Fibroblast of skin of right quadriceps (primary cell): ENCODE measurements at places on chromosomes 12 and 14.
A peak's percentile ranks its signal among the peaks of the same experiment; 100 is the strongest.

GRCh38 chr12:96420277-96420835 lies 20.1 kb upstream of the CDK17 start:
- peak; percentile 63 for DNase-seq

DNA sequence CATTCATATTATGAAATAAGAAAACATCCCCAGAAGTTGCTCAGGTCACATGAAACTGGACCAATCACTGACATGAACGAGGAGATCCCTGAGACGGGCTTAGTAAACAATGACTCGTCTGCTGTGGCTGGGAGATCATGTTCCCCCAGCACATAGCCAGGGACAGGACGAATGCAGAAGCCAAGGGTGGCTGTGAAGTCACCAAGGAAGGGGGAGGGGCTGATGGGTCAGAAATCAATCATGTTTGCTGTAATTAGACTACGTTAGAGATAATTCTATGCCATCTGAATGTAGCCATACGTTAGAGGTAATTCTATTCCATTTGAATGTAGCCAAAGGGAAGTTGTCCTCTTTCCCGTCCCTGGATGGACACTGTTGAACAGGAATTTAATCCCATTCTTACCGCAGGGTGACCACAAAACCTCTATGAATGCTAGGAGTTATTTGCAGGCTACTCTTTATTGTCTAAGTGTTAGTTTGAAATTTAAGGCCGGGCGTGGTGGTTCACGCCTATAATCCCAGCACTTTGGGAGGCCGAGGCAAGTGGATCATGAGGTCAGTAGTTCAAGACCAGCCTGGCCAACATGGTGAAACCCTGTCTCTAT lies 332.9 kb downstream of the TMEM132D start:
- DNase-seq, result no peak

DNA sequence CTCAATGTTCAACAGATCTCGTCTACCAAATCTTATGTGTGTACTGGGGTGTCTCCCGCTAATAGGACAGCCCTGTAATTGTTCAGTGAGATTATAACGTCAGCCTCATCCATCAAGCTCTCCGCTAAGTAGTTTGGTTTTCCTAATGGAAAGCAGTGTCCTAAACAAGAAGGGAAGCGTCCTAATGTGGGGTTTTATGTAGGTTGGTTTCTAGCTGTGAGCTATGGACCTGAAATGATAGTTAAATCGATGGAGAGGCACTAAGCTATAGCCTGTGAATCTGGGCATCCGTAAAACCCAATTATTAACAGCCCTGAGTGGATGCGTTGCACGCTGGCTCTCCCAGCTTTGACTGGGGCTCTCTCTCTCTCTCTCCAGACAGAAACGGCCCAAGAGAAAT lies 9.2 kb upstream of the MAP1LC3B2 start:
- no peak for DNase-seq

DNA sequence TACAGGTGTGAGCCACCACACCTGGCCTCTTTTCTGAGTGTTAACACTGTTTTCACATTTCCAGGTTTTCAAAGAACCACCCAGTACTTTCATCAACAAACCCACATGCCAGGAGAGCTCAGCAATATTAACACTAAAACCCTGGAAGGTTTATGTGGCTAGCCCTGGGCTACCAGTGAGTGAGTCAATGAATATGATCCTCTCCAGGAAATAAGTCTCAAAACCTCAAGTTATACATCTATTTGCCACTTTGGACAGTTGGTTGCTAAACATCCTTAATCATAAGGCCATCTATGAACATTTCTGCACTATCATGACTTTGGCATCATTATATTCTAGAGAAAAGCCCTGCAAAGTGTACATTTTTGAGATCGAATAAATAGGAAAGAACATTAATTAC lies 6.3 kb upstream of the CDKL1 start:
- no peak for DNase-seq

- peak; percentile 57 for DNase-seq
These were observed 18.3 kb downstream of the PLEKHG7 start for GRCh38 chr12:92721130-92721529.

DNA sequence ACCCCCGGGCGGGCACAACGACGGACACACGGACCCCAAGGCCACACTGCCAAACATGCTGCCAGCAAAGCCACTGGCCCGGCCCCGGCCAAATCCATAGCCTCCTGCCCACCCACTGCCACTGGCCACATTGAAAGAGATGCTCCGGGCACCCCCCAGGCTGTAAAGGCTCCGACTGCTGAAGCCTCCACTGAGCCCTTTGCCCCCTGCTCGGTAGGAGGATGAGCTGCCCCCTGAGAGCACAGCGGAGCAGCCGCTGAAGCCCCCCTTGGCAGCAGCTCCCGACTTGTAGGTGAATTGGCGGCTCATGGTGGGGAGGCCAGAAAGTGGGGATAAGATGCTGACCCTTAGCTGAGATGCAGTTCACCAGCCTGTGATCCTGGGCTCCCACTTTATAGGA lies at the start of gene KRT73:
KRT73 (minus strand) TSS at position 344 of the 400 bp plus-strand sequence; CDS start at position 309, 35 bp downstream.
- DNase-seq, result no peak

- DNase-seq, result no peak
These were observed 25.1 kb upstream of the ZNF268 start for GRCh38 chr12:133156125-133156690.

- peak; percentile 87 for DNase-seq
These were observed 32.0 kb upstream of the CDKN3 start for GRCh38 chr14:54364555-54365415.

DNA sequence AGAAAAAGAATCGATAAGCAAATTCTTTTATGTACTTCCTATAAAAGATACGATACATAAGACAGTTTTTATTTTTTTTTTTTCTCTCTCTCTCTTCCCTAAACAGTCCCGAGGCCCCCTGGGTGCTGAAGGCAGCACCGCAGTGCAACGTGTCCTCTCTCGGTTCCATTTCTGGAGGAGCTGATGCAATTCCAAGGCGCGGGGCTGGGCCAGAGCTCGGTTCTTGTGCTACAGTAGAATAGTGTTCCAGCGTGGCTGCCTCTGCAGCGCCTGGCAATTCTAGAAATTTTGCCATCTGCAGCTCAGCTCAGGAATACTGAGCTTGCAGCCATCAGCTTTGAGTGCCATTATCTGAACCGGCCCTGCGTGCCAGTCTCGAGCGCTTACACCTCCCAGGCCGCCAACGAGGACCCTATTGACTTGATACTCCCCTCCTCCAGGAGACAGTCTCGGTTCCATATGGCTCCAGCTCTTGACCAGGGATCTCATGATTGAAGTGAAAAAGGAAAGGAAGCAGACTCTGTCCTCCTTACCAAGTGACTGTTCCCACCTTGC lies 630 bp downstream of the ALDH1L2 start:
- peak; percentile 88 for DNase-seq

- no peak for DNase-seq
These were observed 25.1 kb upstream of the CERS5 start for GRCh38 chr12:50192236-50192635.

- peak; percentile 75 for DNase-seq
These were observed 864 bp downstream of the DNAJC22 start for GRCh38 chr12:49347311-49348193.

- peak; percentile 96 for DNase-seq
These were observed 73.9 kb upstream of the KRR1 start for GRCh38 chr12:75585330-75585729.

GRCh38 chr12:70772836-70773235 lies 135.6 kb upstream of the PTPRB start:
- peak; percentile 5 for DNase-seq

DNA sequence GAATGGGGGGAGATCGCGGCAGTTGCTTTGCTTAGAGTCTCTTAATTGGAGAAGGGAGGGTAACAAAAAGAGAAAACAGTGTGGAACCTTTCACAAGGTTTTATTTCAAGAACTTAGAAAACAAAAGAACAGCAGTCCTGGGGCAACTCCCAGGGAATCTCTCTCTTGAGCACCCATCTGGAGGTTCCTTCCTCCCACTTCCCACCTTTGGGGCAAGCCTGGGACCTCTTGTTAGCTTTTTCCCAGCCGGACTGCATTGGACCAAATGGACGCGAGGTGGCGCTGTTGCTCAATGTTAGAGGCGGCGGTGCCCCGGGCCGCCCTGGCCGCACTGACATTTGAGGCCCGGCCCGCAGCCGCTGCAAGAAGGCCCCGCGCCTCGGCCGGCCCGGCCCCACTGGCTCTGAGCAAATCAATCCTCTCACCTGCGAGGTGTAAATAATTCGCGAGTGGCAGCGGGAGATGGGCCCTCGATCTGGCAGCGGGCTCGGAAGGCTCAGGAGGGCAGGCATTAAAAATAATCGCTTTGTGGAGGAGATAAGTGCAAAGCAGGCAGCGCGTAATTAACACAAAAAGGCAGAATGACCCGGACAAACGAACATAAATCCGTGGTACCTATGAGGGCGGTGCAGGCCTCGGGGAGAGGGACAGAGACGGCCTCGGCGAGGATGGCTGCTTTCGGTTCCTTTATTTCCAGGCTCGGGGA lies 2.8 kb upstream of the HOXC8 start:
- peak; percentile 89 for DNase-seq

GRCh38 chr12:108575199-108575912 lies 13.0 kb downstream of the ISCU start:
- no peak for DNase-seq

DNA sequence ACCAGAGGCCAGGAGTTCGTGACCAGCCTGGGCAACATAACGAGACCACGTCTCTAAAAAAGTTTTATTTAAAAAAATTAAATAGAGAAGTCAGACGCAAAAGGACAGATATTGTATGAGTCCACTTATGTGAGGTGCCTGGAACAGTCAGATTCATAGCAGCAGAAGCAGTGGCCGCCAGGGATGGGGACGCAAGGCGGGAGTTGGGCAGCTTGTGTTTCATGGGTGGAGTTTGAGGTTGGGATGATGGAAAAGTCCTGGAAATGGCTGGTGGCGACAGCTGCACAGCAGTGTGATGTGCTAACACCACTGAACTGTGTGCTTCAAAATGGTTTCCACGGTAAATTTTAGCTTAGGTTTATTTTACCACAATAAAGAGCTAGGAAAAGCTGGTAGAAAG lies 57.6 kb upstream of the DDX11 start:
- no peak for DNase-seq

DNA sequence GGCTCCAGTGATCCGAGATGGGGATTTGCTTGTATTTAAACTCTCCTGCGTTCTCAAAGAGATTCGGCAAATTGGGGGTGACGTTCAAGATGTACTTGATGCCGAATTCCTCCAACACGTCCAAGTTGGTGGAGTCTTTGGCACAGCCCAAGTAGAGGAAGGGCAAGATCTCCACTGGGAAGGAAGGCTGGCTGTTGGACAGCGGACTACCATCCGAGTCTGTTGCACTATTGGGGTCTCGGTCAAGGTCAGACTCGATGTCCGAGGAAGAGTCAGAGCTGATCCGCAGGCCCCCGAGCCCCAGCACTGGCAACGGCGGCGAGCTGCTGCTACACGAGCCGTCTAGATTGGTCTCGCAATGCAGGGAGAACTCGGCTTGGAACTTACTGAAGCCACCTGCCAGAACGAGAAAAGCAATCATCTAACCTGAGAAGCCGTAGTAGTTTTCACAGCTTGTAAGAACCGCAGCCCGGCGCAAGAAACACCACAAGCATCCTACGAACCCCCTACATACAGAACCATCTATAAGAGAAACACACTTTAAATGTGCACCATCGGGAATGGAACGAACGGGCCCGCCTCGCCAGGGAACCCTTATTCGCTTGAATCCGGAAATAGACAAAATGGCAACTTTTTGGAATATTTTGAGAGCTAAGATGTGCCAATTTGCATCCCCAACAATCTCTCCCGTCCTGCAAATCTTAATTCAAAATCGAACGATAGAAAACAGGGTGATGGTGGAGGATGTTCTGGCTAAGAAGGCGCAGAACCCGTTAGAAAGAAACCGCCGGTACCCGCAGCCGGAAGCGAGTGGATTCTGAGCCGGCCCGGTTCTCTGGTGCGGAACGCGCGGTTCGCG lies 1.4 kb downstream of the DUSP6 start:
- DNase-seq, result no peak

GRCh38 chr12:66149702-66150398 lies 19.3 kb upstream of the LLPH start:
- no peak for DNase-seq

GRCh38 chr12:12156828-12157227 lies 86.1 kb downstream of the BCL2L14 start:
- no peak for DNase-seq

DNA sequence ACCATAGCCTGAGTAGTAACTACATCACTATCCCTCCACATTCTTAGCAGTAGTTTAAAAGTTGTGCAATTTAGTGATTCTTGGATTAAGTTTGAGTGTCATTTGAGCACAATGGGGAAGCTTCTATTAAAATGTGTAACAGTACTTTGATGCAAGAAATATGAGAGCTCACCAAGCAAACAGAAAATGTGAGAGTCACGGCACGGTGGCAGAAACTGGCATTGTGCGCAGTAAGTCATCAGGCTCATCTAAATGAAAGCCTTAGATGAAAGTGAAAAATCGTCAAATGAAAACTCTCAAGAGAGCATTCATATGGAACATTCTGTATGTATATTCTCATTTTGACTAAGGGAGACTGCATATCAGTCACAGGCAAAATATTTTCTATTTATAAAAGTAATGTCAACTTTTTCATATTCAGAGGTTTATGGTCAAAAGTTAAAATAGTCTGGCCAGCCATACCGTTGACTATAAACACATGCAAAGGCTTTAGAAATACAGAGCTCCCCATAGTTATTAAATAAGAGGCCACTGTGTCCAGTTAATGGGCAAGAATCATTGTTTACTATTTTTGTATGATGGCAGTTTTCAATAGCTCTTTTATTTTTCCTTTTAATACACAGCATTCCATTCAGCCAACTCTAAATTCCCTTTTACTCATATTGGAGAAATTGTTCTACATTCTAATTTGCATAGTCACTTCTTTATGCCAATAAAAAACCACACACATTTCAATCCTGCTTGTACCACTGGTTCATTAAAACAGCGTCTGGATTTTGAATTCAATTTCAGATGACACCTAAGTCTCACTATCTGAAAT lies 167.9 kb downstream of the PRKD1 start:
- DNase-seq, result peak; percentile 11

GRCh38 chr12:52245259-52245961 lies 12.4 kb downstream of the KRT7 start:
- DNase-seq, result no peak

- DNase-seq, result no peak
These were observed 105.5 kb downstream of the BCL11B start for GRCh38 chr14:99166506-99166905.

DNA sequence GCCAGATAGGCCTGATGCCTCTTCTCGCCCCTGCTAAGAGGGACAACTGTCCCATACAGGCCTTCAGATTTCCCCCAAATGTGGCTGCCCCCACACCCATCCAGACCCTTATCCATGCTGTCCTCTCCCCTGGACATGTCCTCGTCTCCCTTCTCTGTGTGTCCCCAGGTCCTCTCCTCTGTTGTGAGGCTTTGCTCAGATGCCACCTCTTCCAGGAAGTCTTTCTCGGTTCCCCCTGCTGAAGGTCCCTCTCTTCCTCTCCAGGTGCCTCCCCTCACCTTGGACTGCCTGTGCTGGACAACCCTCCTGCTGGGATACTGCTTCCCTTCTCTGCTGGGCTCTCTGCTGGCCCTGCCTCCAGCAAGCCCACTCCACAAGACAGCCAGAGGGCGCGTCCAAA lies 33.7 kb downstream of the BEGAIN start:
- DNase-seq, result no peak

- DNase-seq, result no peak
These were observed 25.2 kb downstream of the PLEKHA5 start for GRCh38 chr12:19154686-19155085.

- DNase-seq, result no peak
These were observed 6.7 kb downstream of the HOXC4 start for GRCh38 chr12:54060174-54060974.
